SHP77 treated with DMSO at 0.1 percent for 48 hours (cell line): ENCODE measurements at places on chromosomes 12 and 14.

GRCh38 chr12:26822026-26822425 lies 11.0 kb downstream of the ITPR2 start:
- DNase-seq: no peak

GRCh38 chr12:71190822-71191221 lies 33.0 kb upstream of the TSPAN8 start:
- DNase-seq: no peak

- no peak for DNase-seq
These were observed 104.4 kb downstream of the PIWIL1 start for GRCh38 chr12:130441771-130442760.

DNA sequence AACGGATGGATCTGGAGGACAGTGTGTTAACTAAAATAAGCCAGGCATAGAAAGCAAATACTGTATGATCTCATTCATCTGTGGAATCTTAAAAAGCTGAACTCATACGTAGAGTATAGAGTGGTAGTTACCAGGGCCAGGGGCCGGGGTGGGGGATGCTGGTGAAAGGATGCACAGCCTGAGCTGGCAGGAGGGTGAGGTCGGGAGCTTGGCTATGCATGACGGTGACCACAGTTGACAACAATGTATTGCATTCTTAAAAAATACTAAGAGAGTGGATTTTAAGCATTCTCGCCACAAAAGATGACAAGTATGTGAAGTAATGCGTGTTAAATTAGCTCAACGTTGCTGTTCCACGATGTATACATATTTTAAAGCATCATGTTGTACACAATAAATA lies 351.3 kb downstream of the TMEM121 start:
- DNase-seq: no peak

DNA sequence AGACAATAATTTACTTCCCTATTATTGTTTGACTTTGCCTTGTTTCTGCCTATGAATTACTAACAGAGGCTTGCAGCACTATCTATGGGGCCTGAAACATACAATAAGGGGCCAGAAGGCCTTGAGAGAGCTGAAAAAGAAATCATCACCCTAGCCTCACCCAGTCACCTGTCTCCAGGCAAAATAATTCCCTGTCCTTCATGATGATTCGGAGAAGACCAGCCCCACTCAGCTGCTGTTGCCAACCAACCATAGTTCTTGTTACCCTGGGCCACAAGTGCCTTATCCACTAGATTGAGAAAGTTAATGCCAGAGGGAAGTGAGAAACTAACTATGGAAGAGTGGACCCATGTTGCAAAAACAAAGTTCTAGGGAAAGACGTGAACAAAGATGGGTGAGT lies 97.1 kb downstream of the ARF6 start:
- DNase-seq: no peak

DNA sequence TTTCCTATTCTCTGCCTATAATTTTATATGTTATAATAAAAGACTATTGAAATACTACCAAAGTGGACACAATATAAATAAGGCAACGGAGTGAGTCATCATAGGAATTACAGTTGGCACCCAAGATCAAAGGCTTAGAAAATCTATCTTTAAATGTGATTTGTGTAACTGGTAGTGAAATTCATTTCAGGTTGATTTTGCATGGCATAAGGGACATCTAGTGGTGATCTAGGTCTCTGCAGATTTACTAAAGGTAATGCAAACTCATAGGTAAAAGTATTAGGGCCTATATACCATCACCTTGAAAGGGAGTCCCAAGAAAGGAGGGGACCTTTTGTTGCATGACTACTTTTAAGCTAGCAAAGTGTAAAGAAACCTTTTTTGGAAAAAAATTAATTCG lies 527.2 kb downstream of the NRXN3 start:
- no peak for DNase-seq

GRCh38 chr14:40218282-40218941 lies 786.2 kb upstream of the FBXO33 start:
- DNase-seq: no peak

- DNase-seq: no peak
These were observed 28.2 kb upstream of the TMEM179 start for GRCh38 chr14:104632781-104633180.

DNA sequence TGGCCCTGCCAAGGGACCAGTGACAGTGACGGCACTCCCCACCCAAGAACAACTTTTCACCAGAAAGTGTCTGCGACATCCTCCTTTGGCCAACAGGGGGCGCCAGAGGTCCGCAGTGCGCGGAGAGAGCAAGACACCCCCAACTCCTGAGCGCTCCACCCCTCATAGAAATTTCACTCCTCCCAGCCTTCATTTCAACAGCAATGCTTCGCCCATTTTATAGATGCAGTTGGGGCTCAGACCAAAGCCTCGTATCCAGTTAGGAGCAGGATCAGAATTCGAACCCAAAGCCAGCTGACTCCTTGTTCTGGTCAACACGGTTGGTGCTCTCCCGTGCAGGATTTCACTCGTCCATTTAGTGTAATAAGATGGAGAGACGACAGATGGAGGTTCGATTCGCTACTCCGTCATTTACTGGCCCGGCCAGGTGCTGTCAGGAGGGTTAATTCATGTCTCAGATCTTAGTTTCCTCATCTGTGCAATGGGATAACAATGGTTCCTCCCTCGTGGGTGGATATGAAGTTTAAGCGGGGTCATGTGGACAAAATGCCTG lies 2.4 kb upstream of the POP5 start:
- peak; percentile 61 for DNase-seq

DNA sequence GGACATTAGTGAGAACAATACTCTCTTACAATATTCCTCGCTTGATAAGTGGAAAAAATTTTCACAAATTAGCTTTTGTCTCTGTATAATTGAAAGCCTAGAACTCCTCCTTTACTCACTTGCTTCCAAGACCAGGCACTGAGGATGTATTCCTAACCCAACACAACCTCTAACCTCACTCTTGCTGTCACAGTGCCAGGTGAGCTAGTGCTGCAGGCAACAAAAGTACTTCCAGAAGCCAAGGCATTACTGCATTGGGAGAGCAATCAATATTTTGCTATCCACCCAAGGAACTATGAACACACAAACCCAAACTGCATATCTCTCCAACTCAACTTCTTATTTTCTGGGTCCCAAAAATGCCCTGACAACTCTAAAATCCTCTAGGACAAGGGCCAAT lies 1081.0 kb downstream of the VRK1 start:
- DNase-seq: no peak

- DNase-seq: no peak
These were observed 396.1 kb downstream of the RAD51B start for GRCh38 chr14:68215629-68216028.

DNA sequence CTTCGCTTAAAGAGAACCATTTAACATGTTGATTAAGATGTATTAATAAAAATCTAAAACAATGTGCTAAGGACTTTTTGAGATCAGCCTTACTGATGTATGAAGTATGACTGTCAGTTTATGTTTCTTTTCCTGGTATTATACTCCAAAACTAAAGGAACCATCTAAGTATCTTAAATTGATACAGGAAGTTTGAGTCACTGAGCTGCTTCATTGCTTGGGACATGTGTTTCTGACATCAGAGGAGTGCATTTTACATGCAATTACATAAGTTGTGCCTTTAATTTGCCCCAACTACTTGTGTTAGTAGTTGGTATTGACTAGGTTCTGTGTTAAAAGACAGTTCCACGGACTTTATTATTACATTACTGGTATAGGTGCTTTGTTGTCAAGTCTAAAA lies 50.9 kb downstream of the PROX2 start:
- no peak for DNase-seq

DNA sequence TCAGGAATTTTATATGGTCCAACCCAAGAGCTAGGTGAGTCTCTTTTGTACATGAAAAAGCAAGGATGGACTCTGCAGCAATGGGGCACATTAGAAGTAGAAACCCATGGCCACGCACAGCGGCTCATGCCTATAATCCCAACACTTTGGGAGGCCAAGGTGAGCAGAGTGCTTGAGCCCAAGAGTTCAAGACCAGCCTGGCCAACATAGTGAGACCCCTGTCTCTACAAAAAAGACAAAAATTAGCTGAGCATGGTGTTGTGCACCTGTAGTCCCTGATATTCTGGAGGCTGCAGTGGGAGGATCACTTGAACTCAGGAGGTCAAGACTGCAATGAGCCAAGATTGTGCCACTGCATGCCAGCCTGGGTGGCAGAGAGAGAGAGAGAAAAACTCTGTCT lies 128.7 kb upstream of the PLEKHA5 start:
- DNase-seq: no peak

- DNase-seq: peak; percentile 61
These were observed 90.3 kb downstream of the C12orf75 start for GRCh38 chr12:105420659-105421240.

GRCh38 chr14:89933002-89933401 lies 21.5 kb downstream of the EFCAB11 start:
- no peak for DNase-seq

DNA sequence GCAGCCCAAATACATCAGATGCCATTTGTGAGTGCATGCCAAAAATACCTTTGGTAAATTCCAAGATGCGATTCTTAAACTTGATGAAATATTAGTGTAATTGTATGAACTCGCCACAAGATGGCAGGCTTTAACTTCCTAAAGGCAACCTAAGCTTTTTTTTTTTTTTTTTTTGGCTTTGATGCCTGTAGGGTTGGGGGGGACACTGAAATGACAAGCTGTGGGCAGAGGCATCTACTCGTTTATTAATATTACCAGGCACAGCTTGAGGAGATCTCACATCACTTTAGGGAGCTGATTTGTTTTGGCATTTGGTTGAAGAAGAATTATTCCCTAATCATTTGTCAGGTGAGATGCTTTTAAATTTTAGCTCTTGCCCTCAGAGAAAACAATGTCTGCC lies 126.7 kb upstream of the CCDC196 start:
- peak; percentile 14 for DNase-seq

- no peak for DNase-seq
These were observed 189.4 kb upstream of the ALG10 start for GRCh38 chr12:33832900-33833299.

- DNase-seq: no peak
These were observed 4.2 kb upstream of the HRK start for GRCh38 chr12:116885491-116885890.

- DNase-seq: no peak
These were observed 86.6 kb downstream of the MIA2 start for GRCh38 chr14:39320318-39320717.

GRCh38 chr12:12764824-12765223 lies 20.6 kb upstream of the APOLD1 start:
- no peak for DNase-seq

GRCh38 chr12:104756901-104757300 lies 201.2 kb downstream of the SLC41A2 start:
- no peak for DNase-seq

GRCh38 chr14:67285876-67286452 lies 44.7 kb downstream of the PALS1 start:
- peak; percentile 4 for DNase-seq

- DNase-seq: no peak
These were observed 1.7 kb downstream of the CDK17 start for GRCh38 chr12:96398424-96399119.

DNA sequence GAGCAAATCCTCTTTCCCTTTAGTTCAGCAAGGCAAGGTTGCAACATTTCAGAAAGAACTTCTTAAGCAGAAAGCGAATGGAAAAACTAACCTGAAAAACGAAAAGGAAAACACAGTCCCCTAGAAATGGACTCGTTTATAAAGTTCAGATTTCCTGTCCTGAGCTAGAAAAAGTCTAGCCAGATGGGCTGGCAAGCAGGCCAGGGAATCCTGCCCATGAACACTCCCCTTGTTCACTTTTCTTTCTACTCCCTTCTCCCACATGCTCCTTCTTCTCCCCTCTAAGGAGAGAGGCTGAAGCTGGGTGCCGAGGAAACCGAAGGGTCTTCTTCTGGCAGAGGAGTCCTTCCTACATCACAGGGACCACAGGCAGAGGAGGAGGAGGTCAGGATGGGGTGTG lies 27.1 kb downstream of the LTBP2 start:
- DNase-seq: no peak

GRCh38 chr12:101877806-101878242 lies 444 bp downstream of the DRAM1 start:
- no peak for DNase-seq

DNA sequence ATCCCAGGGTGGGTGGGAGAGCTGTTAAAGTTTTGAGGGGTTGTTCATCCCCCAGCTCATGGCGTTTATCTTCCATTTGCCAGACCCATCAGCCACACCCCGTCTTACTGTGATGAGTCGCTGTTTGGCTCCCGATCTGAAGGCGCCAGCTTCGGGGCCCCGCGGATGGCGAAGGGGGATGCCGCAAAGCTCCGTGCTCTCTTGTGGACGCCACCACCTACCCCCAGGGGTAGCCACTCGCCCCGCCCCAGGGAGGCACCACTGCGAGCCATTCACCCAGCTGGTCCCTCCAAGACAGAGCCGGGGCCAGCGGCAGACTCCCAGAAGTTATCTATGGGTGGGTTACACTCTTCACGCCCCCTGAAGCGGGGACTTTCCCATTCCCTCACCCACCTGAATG lies 5.7 kb downstream of the RITA1 start:
- no peak for DNase-seq

DNA sequence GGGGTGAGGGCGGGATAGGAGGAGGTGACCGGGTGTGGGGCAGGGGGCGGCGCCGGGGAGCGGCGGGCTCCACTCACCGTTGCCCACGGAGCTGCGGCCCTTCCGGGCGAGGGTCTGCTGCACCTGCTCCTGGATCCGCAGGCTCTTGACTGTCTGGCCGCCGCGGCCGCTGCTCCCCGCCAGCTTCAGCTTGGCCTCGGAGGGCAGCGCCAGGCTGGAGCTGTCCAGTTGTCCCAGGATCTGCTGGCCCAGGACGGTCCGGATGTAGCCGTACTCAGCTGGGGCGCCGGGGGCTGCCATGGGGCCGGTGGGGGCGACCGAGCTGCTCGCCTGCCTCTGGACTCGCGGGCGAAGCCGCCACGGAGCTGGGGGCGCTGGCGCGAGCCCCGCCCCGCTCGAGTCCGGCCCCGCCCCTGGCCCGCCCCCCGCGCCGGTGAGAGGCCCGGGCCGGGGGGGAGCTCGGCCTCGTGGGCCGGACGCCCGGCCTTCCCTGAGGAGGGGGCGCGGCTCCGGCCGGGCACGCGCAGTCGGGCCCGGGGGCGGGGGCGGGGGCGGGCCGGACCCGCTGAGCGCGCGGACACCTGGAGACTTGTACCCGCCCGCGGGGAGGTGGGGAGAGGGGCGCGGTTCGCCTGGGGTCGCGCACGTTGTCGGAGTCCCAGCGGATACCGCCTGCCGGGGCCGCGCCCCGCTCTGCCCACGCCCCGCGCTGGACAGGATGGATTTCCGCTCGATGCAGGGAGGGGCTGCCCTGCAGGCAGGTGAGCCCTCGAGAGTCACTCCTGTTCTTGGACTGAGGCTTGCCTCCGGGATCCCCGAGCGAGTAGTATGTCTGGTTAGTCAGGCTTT lies at the start of gene PKP2:
Gene PKP2 (minus strand): TSS at position 346 of the 849 bp plus-strand sequence. CDS start 46 bp downstream, at position 300.
- DNase-seq: peak; percentile 45

- DNase-seq: no peak
These were observed 2.7 kb downstream of the PLEKHD1 start for GRCh38 chr14:69487226-69487625.
